ENCODE measurements at places on chromosomes 3 and 15.

DNA sequence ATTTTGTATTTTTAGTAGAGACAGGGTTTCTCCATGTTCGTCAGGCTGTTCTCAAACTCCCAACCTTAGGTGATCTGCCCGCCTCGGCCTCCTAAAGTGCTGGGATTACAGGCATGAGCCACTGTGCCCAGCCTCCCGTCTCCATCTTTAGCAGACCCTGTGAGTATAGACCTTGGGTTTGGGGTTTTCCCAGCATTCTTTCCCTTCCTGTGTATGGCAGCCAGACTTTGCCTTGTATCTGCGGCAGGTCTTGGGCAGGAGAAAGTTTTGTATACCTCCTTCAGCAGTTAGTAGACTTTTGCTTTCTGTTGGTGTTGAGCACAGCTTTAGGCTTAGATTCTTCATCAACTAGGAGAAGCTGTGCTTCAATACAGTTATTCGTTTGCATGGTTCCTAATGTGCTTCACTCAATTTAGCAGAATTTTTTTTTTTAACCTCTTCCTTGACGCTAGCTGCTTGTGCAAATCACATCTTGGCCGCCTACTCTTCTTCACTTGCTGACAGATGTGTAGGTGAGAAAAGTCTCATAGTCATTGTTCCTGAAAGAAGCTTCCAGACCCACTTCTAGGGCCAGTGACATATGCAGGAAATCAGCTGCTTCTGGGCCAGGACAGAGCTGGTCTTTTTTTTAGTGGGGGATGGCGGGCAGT, 38.4 kb downstream of the MAP2K1 start:
- DNase-seq = no peak

DNA sequence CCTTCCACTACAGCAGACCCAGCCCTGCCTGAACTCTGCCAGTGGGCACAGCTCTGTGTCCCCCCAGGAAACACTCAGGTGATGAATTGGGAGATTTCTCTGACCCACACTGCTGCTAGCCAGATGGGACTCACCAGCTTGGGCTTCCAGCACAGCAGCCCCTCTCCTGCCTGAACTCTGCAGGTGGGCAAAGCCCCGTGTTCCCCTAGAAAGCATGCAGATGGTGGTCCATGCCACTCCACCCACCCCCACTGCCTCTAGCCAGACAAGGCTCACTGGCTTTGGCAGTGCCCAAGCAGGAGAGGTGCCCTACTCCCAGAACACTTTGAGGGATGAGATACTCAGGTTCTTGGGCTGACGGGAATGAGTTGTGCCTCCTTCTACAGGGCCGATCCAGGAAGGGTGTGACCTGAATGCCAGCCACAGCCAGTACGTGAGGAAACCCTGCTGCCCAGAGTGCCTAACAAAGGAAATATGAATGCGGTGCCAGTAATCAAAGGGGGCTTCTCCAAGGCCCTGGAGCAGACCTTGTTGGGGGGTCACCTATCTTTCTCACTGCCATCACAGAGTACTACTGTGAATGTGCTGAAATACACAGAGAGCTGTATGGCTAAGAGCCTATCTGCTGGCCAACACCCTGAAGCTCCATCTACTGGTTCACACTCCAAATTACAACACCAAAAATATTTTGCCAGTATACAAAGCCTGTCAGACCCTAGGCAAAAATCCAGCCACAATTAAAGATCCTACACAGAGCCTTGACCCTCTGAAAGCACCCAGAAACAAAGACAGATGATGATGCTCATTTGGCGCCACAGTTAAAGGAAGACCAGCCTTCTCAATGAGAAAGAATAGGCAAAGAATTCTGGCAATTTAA, 61.9 kb downstream of the BTLA start:
- no peak for DNase-seq

DNA sequence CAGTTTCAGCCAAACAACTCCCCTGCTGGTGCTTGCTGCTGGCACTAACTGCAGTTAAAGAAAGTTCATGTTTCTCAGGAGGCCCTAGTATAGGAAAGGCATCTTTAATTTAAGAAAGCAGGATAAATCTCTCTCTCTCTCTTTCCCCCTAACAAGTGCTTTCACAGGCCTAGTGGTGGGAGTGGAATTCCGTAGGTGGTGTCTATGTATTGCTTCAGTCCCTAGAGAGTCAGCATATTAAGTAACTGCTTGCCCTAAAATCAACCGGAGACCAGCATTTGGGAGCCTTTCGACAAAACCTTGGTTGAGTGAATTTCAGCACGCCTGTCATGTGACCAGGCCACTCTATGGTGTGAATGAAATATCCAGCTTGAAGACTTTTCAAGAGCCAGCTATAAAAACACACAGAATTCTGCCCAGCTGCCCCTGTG, 169.2 kb upstream of the TGFBR2 start:
- DNase-seq = peak; percentile 36

- DNase-seq = no peak
Observed at GRCh38 chr15:91938136-91938535, 84.6 kb downstream of the SLCO3A1 start.

- no peak for DNase-seq
Observed at GRCh38 chr15:34370129-34370528, 3.1 kb upstream of the LPCAT4 start.

DNA sequence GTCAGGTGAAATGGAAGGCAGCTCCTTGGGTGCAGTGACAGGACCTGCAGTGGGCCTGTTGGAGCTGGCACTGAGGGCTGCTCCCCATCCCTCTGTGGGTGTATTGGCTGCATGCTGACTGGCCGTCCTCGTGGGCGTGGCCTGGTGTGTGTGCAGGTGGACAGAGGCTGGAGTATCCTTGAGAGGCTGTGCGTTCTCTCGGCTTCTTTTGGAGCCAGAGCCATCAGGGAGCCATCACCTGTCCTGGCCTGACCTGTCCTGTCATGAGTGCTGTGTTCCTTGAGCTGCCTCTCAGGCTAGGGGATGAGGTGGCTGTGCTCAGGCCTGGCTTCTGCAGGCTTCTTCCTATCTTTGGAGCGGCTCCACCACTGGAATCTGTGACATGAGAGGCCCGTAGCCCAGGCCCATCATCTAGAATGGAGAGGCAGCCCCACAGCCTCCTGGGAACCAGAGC, 61.5 kb downstream of the APBA2 start:
- no peak for DNase-seq

- DNase-seq = no peak
Observed at GRCh38 chr3:184503647-184504046, 57.9 kb upstream of the EPHB3 start.

GRCh38 chr15:27983496-27983895, 115.6 kb downstream of the OCA2 start:
- DNase-seq = no peak

GRCh38 chr15:34984889-34985630, 3.0 kb downstream of the ZNF770 start:
- no peak for DNase-seq

DNA sequence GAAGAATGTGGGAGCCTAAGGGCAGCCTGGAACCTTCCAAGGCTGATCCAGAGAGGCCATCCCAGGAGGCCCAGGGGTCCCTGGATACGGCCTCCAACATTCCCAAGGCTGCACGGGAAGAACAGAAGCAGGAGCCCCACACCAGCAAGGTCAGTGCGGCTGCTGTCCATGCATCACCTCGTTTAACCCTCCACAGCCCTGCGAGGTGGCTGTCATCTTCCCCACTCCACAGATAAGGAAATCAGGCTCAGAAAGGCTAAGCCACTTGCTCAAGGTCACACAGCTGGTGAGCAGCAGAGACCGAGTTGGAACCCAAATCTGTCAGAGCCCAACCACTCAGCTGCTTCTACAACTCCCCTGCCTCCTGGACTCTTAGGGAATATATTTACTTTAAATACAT, 21.6 kb downstream of the SEMA7A start:
- DNase-seq = no peak

GRCh38 chr3:46091046-46091445, 63.8 kb upstream of the XCR1 start:
- DNase-seq = no peak

- no peak for DNase-seq
Observed at GRCh38 chr3:90007778-90008499, 900.5 kb downstream of the EPHA3 start.

- DNase-seq = no peak
Observed at GRCh38 chr3:94794563-94794962, 731.7 kb downstream of the NSUN3 start.

DNA sequence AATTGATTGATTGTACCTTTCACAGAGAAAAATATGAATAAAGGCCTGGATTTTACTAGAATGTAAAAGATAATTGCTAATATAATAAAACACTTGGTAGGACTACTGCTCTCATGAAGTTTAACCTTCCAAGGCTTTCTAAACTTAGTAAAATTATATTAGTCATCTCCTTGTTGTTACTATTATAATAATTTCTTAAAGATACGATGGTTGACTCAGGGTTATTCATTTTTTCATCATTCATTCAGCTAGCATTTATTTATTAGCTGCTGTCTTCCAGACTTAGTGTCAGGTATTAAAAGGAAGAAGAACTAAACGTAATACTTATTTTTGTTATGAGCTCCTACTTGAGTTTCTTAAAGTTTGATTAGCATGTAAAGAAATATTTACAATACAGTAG, 771.6 kb upstream of the NR2F2 start:
- no peak for DNase-seq

DNA sequence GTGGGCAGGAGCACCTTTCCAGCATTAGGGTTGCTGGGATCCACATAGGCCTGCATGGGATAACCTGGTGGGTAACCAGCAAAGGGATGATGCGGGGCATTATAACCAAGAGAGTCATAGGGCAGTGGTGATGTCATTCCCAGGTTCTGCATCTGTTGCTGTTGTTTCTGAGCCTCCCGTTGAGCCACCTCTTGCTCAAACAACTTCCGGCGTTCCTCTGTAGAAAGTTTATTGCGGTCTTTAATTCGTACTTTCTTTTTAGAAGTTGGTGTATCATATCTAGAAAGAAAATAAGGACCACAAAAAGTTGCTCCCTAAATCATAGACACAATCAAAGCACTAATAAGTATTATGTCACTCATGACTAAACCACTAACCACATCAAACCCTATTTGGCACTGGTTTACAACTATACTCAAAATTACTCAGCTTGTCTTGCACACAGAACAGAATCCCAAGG, 77.8 kb downstream of the NBEAL2 start:
- no peak for DNase-seq

- no peak for DNase-seq
Observed at GRCh38 chr3:99895703-99896441, 78.2 kb downstream of the CMSS1 start.

DNA sequence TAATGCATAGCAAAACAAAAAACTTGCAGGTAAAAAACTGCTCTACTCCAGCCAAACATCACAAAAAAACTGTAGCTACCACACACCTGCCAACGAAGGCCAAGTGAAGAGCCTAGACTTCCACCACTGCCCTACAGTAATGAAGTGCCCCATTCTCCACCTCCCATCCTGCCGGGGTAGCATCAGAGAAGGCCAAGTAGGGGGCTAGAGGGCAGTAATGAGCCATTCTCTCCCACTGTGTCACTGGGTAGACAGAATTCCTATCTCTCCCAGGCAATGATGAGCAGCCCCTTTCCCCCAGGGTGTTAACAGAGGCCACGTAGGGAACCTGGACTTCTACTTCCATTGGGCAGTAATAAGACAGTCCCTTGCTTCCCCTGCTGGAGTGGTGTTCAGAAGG, 9.5 kb downstream of the SEC22C start:
- DNase-seq = no peak

GRCh38 chr3:151268267-151269235, 9.8 kb downstream of the P2RY14 start:
- no peak for DNase-seq

DNA sequence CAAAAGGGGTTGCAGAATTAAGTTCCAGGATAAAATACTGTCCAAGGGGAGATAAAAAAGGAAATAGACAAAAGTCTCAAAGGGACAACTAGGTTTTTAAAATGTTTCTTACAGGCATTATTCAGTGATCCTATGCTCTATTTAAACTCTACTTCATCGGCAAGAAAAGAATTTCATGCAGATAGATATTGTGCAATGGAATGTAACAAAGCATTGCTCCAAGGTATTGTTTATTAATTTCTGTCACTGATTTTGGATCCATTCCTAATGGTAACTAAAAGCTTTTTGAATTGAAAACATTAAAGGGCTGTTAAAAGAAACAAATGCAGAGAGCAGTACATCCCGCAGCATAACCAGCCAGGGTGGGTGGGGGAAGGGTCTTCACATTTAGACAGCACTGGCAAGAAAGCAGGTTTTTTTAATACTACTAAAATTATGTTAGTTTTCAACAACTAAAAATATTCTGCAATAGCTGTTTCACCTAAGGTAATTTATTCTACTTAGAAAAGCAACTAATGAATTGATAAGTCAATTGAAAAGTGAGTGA, 82.9 kb downstream of the THBS1 start:
- DNase-seq = no peak

DNA sequence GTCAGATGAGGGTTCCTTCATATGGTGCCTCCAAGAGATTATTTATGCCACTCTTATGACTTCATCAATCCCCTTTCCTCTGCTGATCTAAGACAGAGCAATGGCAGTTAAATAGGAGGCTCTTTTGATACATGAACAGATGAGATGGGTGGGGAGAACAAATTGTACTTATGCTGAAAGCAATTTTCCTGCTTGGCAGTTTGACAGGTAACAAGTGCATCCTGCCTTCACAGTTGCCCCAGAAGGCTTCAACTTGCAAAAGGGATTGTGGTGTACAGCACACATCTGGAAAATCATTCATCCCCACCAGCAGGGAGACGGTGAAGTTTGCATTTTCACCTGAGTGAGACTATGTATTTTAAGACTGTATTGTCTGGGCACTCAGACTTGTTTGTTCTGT, 27.3 kb downstream of the ENTPD3 start:
- DNase-seq = no peak

- DNase-seq = no peak
Observed at GRCh38 chr15:89015412-89016097, 72.7 kb upstream of the ABHD2 start.

- no peak for DNase-seq
Observed at GRCh38 chr3:4060064-4060463, 243.1 kb upstream of the SETMAR start.

DNA sequence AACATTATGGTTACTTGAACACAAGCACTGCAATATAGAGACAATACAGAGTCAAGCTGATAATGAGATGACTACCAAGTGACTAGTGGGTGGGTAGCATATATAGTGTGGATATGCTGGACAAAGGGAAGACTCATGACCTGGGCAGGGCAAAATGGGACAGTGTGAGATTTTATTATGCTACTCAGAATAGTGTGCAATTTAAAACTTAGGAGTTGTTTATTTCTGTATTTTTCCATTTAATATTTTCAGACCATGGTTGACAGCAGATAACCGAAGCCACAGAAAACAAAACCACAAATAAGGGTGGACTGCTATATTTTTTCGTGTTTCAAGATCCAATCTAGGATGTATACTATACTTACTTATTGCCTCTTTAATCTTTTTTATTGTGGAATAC, 19.6 kb downstream of the GALK2 start:
- DNase-seq = no peak

DNA sequence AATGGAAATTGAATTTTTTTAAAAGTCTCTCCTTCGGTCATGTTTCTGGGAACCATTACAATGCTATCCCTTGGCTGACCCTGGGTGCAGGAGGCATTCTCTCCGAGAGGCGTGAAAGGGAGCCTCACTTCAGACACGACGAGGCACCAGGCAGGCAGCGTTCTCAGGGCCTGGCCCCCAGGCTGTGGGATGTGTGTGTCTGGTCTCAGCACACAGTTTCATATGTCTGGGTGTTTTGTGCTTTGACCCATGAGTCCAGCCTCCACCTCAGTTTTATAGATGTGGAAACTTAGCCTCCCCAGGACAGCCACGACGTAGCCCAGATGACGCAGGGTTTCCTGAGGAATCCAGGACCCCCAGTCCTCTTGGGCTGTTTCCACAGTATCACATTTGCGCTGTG, 34.0 kb downstream of the FGD5 start:
- DNase-seq = no peak

- no peak for DNase-seq
Observed at GRCh38 chr15:98384328-98385029, 263.9 kb upstream of the IGF1R start.
